ENCODE measurements at places on chromosomes 5 and 9.
A peak's percentile ranks its signal among the peaks of the same experiment; 100 is the strongest.

DNA sequence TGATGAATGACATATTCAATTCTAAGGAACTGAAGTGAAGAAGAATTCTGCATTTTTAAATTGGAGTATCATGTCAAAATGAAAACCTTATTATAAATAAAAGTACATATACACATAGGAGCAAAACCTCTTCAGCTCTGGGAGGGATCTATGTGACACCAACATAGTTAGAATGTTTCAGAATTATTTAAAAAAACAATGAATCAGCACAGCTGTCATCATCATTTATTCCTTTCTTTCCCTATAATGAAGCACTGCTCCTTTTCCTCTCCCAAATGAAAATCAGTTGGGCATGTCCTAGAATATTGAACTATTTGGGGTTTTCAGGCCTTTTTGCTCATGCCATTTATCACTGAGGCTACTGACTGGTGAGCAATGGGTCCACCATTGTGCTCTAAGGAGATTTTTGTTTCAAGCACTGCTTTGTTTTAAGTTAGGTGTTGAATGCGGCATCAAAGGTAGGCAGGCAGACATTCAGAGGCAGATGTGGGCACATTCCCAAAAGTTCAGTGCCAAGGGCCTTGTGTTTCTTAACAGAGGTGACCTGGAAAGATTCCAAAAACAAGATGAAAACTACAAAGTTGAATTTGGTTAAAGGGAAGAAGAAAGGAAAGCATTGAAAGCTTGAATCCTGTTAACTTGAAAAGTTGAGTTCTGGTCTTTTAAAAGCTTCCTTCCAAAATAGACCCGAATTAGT, 126.4 kb upstream of the ADAMTSL1 start:
- DNase-seq = no peak

- DNase-seq = peak; percentile 34
Measured at GRCh38 chr9:136963341-136963740, 11.3 kb downstream of the LCN12 start.

- DNase-seq = no peak
Measured at GRCh38 chr9:113950195-113951031, 74.3 kb downstream of the ZNF618 start.

DNA sequence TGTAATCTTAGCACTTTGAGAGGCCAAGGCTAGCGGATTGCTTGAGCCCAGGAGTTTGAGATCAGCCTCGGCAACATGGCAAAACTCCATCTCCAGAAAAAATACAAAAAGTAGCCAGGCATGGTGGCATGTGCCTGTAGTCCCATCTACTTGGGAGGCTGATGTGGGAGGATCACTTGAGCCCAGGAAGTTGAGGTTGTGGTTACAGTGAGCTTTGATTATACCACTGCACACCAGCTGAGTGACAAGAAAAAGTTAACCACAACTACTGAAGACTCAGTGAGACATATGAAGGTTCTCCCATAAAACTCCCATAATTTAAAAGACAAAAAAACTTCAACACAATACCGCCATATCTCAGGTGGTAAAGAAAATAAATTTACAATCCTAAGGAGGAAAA, 98.0 kb downstream of the NR6A1 start:
- DNase-seq = no peak

DNA sequence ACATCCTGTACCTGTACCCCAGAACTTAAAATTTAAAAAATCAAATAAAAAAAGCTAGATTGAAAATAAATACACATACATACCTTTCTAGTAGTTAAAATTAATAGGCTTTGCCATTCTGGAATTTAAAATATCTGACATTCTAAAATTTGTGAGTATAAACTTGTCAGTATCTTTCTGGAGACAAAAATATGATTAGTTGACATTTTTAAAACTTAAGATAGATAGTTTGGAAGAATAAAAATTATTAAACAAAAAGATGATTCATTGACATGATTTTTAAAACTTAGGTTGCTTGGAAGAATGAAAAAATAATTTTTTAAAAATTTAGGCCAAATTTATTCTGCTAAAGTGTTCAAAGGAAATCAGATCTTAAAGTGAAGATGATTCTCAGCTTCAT, 43.1 kb downstream of the ISOC1 start:
- no peak for DNase-seq

DNA sequence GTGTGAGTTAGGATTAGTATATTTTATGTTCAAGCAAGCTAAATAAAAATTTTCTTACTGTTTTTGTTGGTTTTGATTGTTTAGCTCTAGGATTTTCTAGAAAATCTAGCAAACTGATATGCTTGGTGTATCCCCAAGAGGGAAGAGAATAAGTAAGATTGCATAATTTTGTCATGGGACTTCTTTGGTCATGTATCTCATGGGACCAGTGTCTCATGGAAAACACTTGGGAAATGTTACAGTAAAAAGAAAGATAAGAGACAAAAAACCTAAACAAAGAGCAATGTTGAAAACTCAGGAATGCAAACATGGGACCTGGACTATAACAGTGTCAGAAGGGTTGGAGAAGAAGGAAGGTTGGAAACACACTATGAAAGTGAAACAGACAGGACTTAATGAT, 119.4 kb downstream of the TLR4 start:
- DNase-seq = no peak

- no peak for DNase-seq
Measured at GRCh38 chr9:93517331-93517730, 59.1 kb upstream of the PHF2 start.

DNA sequence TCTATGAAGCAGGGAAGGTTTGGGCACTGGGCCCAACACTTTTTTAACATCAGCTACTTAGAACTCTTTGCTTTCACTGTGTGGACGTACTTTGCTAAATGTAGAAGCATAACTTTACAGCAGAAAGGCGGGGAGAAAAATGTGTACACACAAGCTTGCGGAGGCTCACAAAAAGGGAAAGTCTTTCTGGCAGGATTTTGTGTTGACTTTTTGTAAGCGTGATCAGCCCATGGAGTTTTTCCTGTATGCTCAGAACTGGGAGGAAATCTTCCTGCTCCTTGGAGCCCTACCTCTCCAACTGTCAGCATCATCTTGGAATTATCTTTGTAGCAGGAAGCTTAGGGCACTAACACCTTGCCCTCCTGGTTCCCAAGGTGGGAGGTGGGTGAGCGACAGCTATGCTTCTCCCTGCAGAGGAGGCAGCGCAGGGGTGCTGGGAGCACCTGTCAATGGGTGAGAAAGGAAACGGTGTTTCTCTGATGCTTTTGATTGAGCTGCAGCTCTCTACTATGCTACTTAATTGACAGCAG, 321.9 kb downstream of the GADD45G start:
- no peak for DNase-seq

DNA sequence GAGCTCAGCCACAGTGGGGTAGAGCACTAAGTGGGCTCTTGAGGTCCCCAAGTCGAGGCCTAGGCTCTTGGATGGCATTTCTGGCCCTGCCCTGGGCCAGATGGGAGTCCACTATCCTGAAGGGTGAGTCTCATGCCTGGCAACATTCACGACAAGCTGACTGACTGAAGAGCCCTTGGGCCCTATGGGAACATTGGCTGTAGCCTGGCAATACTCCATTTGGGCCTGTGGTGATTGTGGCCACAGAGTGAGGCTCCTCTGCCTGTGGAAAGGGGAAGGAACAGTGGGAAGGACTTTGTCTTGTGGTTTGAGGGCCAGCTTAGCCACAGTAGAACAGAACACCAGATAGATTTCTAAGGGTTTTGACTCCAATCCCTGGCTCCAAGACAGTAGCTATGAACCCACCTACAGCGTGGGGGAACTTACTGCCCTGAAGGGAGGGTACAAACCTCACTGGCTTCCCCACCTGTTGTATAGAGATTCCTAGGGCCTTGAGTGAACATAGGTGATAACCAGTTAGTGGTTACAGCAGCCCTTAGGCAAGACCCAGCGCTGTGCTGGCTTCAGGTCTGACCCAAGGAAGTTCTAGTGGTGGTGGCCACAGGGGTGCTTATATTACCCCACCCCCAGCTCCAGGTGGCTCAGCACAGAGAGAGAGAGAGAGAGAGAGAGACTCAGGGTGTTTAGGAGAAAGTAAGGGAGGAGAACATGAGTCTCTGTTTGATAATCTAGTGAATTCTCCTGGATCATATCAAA, 72.4 kb downstream of the KIAA0825 start:
- peak; percentile 64 for DNase-seq

- no peak for DNase-seq
Measured at GRCh38 chr5:115068239-115069086, 101.2 kb downstream of the TRIM36 start.

DNA sequence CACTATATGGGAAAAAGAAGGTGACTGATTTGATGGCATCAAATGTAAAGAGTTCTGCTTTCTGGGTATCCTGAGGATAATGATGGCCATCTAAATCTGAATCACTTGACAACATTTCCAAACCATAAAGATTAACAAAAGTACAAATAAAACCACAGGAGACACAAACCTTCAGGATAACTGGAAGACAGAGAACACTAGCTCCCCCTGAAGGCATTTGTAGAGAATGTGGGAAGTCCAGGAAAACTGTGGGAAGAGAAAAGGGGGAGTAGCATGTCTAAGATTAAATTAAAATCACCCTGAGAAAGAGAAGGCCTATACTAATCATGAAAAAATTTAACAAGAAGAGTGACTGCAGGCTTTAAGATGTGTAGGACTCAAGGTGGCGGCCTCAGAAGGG, 116.2 kb downstream of the PRELID2 start:
- no peak for DNase-seq

- no peak for DNase-seq
Measured at GRCh38 chr5:161086461-161086860, 234.4 kb upstream of the ATP10B start.

- no peak for DNase-seq
Measured at GRCh38 chr5:139470821-139471300, at the start of gene SMIM33. Gene SMIM33, plus strand, starts transcription at chr5:139471004. Its CDS starts 118 bp downstream, at chr5:139471122.

- no peak for DNase-seq
Measured at GRCh38 chr5:66972004-66972403, 224.6 kb downstream of the CD180 start.

DNA sequence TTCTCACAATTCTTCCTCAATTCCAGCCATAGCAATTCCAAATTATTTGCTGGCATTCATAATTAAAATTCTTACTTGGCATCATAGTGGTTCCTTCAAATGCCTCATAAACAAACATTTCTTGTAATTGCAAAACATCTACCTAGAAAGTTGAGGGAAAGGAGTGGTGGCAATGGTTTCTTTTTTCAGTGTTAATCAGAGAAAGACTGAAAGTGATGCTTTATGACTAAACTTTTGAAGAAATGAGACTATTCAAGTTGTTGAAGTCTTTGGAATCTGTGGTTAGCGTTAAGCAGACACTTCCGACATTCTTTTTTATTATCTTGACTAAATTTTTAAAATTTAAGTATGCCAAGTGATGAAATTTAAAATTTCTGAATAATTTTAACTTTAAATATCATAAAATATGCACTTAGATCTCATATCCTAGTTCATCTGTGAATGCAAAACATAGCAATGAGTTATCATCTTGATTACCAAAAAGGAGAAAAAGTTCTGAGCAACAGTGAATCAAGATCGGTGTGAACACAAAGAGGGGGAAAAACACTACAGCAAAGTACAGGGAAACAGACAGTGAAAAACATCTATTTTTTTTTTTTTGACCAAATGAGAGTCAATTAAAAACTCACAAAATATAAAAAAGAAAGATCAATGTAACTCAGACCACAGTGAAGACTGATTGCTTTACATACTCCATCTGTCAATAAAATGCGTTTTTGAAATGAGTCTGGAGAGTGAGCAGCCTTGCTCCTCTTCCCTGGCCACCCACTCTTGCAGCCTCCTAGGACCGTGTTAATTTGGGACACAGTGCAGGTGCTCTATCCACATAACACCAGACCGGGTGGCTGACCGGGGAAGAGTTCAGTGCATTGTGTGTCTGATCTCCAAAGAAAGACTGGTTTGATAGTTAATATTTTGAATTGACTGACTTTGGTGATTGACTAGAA, 20.6 kb upstream of the IL7R start:
- no peak for DNase-seq

DNA sequence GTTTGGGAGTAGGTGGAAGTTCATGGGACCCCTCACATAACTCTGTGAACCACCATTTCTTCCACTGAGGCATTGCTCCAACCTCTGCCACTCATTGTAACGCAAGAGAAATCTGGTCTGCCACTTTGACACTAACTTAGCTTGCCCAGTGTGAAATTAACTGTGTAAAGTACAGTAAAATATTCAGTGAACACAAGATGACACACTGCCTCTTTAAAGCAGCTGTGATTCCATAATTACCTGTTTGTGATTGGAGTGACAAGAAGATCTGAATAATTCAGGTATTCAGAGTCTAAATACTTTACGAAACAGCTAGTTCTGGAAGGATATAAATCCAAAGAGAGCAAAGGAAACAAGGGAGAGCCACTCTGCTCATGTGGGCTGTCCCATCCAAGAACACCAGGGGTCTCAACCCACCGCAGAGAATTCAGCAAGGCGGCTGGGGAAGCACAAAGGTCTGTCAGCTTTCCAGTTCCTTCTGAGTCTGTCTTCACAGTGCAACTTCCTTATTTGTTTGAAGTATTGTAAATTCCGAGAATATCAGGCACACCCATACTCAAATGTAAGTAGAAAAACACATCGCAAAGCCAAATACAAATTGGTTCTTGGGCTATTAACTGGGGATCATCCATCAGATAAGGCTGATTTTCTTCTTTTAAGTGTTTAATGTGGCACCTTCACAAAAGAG, 86.9 kb downstream of the GNAQ start:
- peak; percentile 41 for DNase-seq

- no peak for DNase-seq
Measured at GRCh38 chr5:17075236-17075635, 139.1 kb upstream of the MYO10 start.

- DNase-seq = peak; percentile 57
Measured at GRCh38 chr9:6788162-6789016, 30.6 kb downstream of the KDM4C start.

DNA sequence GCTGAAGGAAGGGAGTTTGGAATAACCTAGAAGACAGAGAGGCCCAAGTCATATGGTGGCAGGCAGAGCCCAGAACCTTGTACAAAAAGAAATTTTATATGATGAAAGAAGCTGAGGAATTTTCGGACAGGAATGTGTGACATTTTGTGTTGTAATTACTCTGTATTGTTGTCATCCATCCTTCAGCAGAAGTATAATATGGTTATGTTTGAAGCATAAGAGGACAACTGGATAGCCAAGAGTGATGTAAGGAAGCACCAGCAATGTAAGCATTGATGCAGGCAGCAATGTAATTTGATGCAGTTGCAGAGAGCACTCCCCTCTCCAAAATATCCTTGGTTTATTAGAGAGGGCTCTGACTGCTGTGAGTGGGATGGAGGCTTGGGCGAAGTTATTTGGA, 19.1 kb upstream of the SNX2 start:
- no peak for DNase-seq

GRCh38 chr9:34547960-34548611, 25.3 kb upstream of the ENHO start:
- DNase-seq = peak; percentile 87

- DNase-seq = no peak
Measured at GRCh38 chr9:107875571-107875980, 386.0 kb upstream of the KLF4 start.

- DNase-seq = no peak
Measured at GRCh38 chr5:135501965-135502364, 33.8 kb downstream of the NEUROG1 start.

- DNase-seq = no peak
Measured at GRCh38 chr5:145246379-145246778, 588.8 kb downstream of the PRELID2 start.

- DNase-seq = peak; percentile 68
Measured at GRCh38 chr5:36301858-36302603, at the start of gene RANBP3L. Gene RANBP3L, minus strand, starts transcription at chr5:36301902. Its CDS starts 486 bp downstream, at chr5:36301416.

GRCh38 chr9:137055385-137056364, 1.8 kb upstream of the ENTPD2 start:
- DNase-seq = peak; percentile 97

GRCh38 chr5:168790671-168791250, 211.6 kb upstream of the PANK3 start:
- no peak for DNase-seq

GRCh38 chr5:61463596-61463995, 131.5 kb downstream of the ZSWIM6 start:
- no peak for DNase-seq

- no peak for DNase-seq
Measured at GRCh38 chr9:82560036-82560435, 502.9 kb downstream of the RASEF start.
